ENCODE measurements at places on chromosomes 12 and 14. TPM values are rescaled to one million over a fixed set of nuclear protein-coding genes. Genes with fewer than 3 reads are reported as not detected.

The SDS gene
- not detected for total RNA-seq

DNA sequence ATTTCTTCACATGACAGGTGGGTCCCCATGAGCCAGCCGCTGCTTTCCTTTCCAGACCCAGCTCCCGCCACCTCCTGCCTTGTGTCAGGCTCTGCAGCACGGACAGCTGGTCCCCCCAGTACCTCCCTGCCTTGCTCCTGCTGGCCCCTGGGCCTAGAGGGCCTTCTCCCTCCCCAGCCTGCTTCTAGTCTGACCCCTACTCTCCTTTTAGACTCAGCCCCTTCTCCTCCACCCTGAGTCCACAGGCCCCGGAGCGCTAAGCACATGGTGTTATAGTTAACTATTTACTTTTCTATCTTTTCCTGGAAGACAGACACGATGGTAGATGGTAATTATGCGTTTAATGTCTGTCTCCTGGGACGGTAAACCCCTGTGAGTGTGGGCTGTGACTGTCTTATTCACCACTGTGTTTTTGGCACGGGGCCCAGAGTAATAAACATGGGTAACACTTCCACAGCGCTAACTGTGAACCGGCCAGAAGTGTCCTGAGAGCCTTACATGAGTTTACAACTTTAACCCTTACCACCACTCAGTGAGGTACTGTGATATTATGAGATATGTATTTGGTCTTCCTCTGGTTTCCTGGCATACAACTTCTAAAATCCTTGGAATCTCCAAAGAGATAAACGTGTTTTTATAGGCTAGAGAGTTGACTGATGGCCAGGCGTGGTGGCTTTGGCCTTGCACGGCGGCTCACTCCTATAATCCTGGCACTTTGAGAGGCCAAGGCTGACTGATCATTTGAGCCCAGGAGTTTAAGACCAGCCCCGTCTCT is 41.2 kb downstream of the DGLUCY start:
- no peak overlapping the region for H3K4me3 ChIP-seq
- H3K36me3 ChIP-seq, result no peaks in the 10 kb centered on the region
- peak; percentile 75 for DNase-seq
- H3K27me3 ChIP-seq, result peaks cover 66% of the 10 kb centered on the region
- peaks cover 9% of the 10 kb centered on the region for H3K4me1 ChIP-seq

DNA sequence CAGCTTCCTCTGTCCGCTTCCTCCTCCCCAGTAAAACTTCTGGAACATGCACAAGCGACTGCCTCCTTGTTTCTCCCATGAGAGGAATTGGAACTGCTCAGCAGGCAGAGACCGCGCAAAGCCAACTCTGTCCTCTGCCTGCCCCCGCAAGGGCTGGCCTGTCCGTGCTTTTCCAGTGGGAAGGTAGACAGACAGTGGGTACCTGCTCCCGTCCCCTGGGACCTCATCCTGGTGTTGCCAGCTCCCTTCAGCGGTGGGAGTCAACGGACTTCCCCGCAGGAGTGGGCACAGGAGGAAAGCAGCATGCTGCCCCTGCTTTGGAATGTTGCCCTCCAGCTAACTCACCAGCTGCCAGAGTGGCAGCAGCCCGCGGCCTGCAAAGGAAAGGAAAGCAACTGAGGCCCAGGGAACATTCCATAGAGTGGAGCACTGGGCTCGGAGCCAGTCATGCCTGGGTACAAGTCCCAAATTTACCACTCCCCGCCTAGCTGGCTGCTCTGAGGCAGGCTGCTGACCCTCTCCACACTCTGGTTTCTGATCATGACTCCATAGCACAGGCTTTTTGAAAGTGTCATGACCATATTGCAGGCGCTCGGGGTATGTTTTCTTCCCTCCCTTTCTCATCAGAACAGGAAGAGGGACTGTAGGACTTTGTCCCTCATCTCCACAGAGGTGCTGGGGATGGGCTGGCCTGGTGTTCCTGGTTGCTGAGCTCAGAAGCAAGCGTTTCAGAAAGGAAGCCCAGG is 89.2 kb upstream of the CLMN start:
- H3K27ac ChIP-seq, result no peak overlapping the region
- no peaks in the 10 kb centered on the region for H3K36me3 ChIP-seq
- H3K4me3 ChIP-seq, result no peak overlapping the region
- no peaks in the 10 kb centered on the region for H3K4me1 ChIP-seq

GRCh38 chr14:23115918-23116317 is 3.1 kb downstream of the CEBPE start:
- peak overlapping the region; percentile 79 for H3K27ac ChIP-seq
- no peak for DNase-seq
- H3K36me3 ChIP-seq, result no peaks in the 10 kb centered on the region
- peaks cover 28% of the 10 kb centered on the region for H3K4me1 ChIP-seq
- H3K27me3 ChIP-seq, result peaks cover 3% of the 10 kb centered on the region
- no peak overlapping the region for H3K4me3 ChIP-seq

The KRT75 gene
- not detected for total RNA-seq

The TMEM63C gene
- 11.3 TPM for total RNA-seq

The DDN gene
- 0.55 TPM for total RNA-seq

- no peaks in the 10 kb centered on the region for H3K27me3 ChIP-seq
- peak within 1 kb of the TSS; percentile 51 for H3K4me3 ChIP-seq
- peak; percentile 93 for DNase-seq
These were observed at the start of gene RNU4-1 for GRCh38 chr12:120292661-120293531. Gene RNU4-1 (minus strand): TSS chr12:120293237.

GRCh38 chr12:47935184-47935583 is 28.2 kb upstream of the TMEM106C start:
- H3K36me3 ChIP-seq, result no peaks in the 10 kb centered on the region
- H3K27me3 ChIP-seq, result peaks cover 6% of the 10 kb centered on the region
- peaks cover 3% of the 10 kb centered on the region for H3K4me1 ChIP-seq
- peak; percentile 66 for DNase-seq
- H3K4me3 ChIP-seq, result no peak overlapping the region

- peak overlapping the region; percentile 32 for H3K27ac ChIP-seq
- H3K4me3 ChIP-seq, result no peak overlapping the region
- peaks cover 10% of the 10 kb centered on the region for H3K4me1 ChIP-seq
- no peaks in the 10 kb centered on the region for H3K27me3 ChIP-seq
- no peaks in the 10 kb centered on the region for H3K36me3 ChIP-seq
These were observed 23.3 kb upstream of the SLC2A3 start for GRCh38 chr12:7959278-7959677.

GRCh38 chr14:85596562-85596961 is 66.6 kb downstream of the FLRT2 start:
- H3K4me3 ChIP-seq, result no peak overlapping the region
- no peaks in the 10 kb centered on the region for H3K36me3 ChIP-seq
- no peaks in the 10 kb centered on the region for H3K4me1 ChIP-seq
- DNase-seq, result no peak

DNA sequence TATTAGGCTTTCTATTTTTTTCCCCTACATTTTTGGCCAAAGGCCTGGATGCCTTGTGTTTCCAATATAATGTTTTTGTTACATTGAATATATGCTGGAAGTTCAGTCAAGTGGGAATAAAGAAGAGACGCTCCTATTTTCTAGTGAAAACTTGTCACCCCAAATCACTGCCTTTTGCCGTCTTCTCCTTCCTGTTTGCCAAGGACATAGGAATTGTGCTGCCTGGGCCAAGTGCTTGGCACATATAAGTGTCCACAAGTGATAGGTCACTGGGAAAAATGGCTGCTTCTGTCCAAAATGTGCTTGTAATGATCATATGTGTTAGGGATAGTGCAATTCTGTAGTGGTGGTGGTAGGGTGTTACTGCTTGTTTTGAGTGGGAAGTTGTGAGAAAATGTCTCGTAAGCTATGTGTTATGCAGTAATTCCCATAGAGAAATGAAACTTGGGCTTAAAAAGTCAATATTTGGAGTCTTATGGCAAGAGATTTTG is 11.6 kb upstream of the KCNJ8 start:
- H3K4me3 ChIP-seq, result no peak overlapping the region
- no peaks in the 10 kb centered on the region for H3K36me3 ChIP-seq
- no peak overlapping the region for H3K27ac ChIP-seq
- no peaks in the 10 kb centered on the region for H3K4me1 ChIP-seq
- DNase-seq, result no peak

The SYNDIG1L gene
- total RNA-seq, result not detected

GRCh38 chr12:913919-914698 is 35.4 kb downstream of the RAD52 start:
- H3K36me3 ChIP-seq, result peaks cover 35% of the 10 kb centered on the region
- no peaks in the 10 kb centered on the region for H3K27me3 ChIP-seq
- peak; percentile 94 for DNase-seq

DNA sequence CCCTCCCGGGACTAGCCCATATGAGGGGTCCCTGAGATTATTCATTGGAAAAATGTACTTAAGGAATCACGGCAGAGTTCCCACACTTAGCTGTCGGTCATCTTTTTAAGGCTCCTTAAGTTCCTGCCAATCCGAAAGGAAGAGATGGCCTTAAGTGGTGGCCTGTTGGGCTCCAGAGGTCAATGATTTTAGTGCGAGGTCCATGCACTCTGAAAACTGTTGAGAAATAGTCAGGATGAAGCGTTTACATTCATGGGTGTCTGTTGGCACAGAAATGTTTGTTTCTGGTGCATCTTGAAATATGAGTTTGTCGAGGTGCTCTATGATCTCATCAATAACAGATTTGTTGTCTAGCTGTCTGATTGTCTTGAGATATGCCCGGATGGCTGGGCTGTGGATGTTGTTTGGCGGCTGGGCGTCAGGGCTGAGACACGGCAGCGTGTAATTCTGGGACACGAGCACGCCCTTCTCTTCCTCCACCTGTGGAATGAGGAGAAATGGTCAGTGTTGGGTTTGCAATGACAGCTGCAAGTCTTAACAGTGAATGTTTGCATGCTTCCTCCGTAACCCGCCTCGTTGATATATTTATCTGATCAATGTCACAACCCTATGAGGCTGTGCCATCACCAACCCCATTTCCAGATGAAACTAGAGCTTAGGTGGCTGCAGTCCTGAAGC is 1.6 kb downstream of the IL31 start:
- no peak overlapping the region for H3K4me3 ChIP-seq
- no peaks in the 10 kb centered on the region for H3K36me3 ChIP-seq
- DNase-seq, result no peak
- H3K27me3 ChIP-seq, result peaks cover 5% of the 10 kb centered on the region
- H3K27ac ChIP-seq, result no peak overlapping the region
- no peaks in the 10 kb centered on the region for H3K4me1 ChIP-seq

DNA sequence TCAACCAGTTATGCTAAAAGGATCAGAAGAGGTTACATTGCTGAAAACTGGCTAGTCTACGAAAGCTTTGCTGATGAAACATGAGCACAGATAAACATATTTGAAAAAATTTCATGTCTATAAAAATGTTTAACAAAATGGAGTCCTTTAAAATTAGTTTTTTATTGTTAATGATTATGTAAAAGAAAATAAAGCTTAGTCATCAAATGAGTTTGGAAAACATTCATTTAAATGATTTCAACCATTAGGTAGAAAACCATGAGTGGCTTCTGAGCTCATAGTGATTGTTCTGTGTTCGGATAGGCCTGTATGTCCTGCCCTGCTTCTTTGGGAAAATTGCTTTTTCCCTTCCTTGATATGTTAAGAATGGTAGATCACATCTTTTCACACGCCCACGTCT is 584 bp upstream of the CD163L1 start:
- DNase-seq, result no peak
- no peaks in the 10 kb centered on the region for H3K27me3 ChIP-seq
- no peak overlapping the region for H3K27ac ChIP-seq
- no peaks in the 10 kb centered on the region for H3K4me1 ChIP-seq
- no peaks in the 10 kb centered on the region for H3K36me3 ChIP-seq

The KRT80 gene
- 2.8 TPM for total RNA-seq

DNA sequence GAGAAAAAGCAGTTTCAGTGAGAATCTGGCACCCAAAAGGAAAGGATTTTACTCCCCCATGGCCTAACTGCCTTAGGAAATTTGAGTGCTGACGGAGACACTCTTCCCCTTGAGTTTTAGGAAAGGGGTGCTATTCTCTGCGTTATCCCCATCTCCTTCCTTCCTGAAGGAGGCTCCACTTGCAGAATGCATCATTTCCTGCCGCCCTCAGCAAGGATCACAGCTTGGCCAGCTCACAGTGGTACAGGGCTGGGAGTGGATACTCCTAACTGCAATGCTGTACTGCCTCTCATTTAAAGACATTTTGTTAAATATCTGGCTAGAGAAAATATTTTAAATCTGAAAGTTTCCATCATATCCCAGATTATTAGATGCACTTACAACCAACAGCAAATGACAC is 33.0 kb downstream of the RDH12 start:
- DNase-seq, result no peak
- H3K4me3 ChIP-seq, result no peak overlapping the region
- H3K27me3 ChIP-seq, result peaks cover 5% of the 10 kb centered on the region
- no peaks in the 10 kb centered on the region for H3K4me1 ChIP-seq
- H3K36me3 ChIP-seq, result no peaks in the 10 kb centered on the region

The MYBPC1 gene
- not detected for total RNA-seq
